ENCODE measurements at places on chromosomes 13 and 19. TPM values are rescaled to one million over a fixed set of nuclear protein-coding genes. Genes with fewer than 3 reads are reported as not detected.

The CEACAM5 gene
- not detected for total RNA-seq

The ONECUT3 gene
- total RNA-seq, result not detected

The SAFB gene
- total RNA-seq, result 124 TPM

The LIM2 gene
- 2.6 TPM for total RNA-seq

The PRSS57 gene
- not detected for total RNA-seq

The TFPT gene
- total RNA-seq, result 28.1 TPM

The CXCL17 gene
- not detected for total RNA-seq

The ZNF649 gene
- total RNA-seq, result 10.7 TPM

The SYCN gene
- not detected for total RNA-seq

The ZNF575 gene
- total RNA-seq, result 2.0 TPM

The ZNF548 gene
- 24.6 TPM for total RNA-seq

The ZNF8 gene
- 5.2 TPM for total RNA-seq

The CPB2 gene
- total RNA-seq, result not detected

The TUBA3C gene
- not detected for total RNA-seq

The ZNF550 gene
- 13.5 TPM for total RNA-seq

The ZNF576 gene
- 12.2 TPM for total RNA-seq

The TMPRSS9 gene
- total RNA-seq, result not detected

The PSG1 gene
- total RNA-seq, result not detected

The PLK5 gene
- not detected for total RNA-seq

The PRTN3 gene
- not detected for total RNA-seq

The MBD3L3 gene
- not detected for total RNA-seq

The ZNF506 gene
- total RNA-seq, result 48.7 TPM

The LGALS7B gene
- total RNA-seq, result not detected

The HTR2A gene
- total RNA-seq, result not detected

The KLK12 gene
- not detected for total RNA-seq

The ZNF426 gene
- total RNA-seq, result 13.5 TPM

The AXL gene
- total RNA-seq, result 0.50 TPM

The NANOS3 gene
- 0.56 TPM for total RNA-seq

The LRRC63 gene
- 0.59 TPM for total RNA-seq

The ADPRHL1 gene
- total RNA-seq, result 0.36 TPM

The ZNF701 gene
- total RNA-seq, result 21.1 TPM

The PCDH20 gene
- total RNA-seq, result not detected

The FLT3LG gene
- 61.2 TPM for total RNA-seq

The CATSPERD gene
- not detected for total RNA-seq

The EHD2 gene
- 1.4 TPM for total RNA-seq

The MEF2B gene
- 2.6 TPM for total RNA-seq

The SCEL gene
- not detected for total RNA-seq

The CYP2A6 gene
- total RNA-seq, result not detected

The MUC16 gene
- not detected for total RNA-seq
